ENCODE measurements at places on chromosomes 7 and 10.

GRCh38 chr10:6503171-6503570 lies 76.9 kb downstream of the PRKCQ start:
- no peak for DNase-seq

DNA sequence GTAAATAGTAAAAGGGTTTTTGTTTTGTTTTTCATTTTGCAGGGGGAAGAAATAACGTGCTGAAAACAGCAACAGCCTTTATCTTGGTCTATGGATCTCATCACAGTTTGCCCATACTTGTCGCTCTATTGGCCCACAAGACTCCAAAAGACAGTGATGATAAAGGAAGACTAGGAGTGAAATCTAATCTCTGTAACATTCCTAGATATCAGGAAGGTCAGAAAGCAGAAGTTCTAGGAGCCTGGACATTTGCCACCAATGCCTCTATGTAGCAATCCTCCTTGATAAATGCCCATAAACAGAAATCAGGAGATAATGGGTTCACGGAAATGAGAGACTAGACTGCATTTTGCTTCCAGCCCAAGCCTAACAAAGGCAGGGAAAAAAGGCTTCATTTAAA lies 8.9 kb downstream of the CUBN start:
- DNase-seq: no peak

DNA sequence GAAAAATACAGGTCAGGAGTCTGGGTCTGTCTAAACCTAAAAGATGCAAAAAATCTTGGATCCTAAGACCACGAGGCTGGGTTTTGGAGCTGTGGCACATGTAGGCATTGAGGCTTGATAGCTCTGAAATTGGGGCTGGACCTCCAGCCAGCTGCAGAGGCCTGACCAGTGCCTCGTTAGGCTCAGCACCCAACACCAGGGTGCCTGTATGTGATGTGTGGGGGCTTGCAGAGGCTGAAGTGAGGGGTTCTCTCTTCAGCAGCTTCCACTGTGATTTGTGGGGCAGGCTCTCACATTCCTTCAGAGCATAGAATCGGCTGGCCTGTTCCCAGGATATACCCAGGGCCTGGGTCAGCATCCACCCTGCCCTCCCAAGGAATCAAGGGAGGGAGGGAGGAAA lies 247.8 kb downstream of the BUB3 start:
- no peak for DNase-seq

DNA sequence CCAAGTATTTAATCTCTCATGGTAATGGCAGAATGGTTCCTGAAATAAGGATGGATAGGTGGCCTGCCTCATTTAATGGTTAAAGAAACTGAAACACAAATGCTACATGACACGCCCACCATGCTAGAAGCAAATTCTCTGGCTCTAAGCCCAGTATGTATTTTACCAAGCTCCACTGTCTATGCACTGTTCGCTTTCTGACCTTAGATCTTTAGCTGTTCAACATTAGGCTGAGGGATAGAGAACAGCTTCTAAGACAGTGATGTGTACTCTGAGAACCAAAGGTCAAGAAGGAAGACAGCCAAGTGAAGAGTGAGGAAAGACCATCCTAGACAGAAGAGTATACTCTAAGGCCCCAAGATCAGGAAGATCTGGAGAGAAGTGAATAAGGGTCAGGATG lies 26.6 kb downstream of the FAM3C start:
- no peak for DNase-seq
